ENCODE measurements at places on chromosomes 11 and 22.

DNA sequence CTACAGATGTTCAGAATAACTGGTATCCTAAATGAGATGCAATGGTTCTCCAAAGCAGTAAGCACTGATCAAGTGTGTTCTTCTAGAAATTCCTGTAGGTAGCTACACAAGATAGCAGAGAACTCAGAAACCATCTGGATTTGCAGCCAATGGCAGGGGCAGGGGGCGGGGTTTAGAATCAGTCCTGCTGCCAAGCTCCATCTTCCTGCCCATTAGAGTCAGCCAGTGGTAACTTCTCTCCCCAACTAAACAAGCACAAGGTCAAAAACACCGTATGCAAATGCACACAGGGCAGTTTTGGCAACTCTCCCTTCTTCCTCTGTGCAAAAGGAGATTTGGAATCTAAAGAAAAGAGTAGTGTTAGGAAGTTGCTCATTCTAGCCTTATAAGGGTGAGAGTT, 237.5 kb upstream of the CCDC90B start:
- H3K4me1 ChIP-seq, result no peaks in the 10 kb centered on the region
- H3K36me3 ChIP-seq, result no peaks in the 10 kb centered on the region
- H3K4me3 ChIP-seq, result no peak overlapping the region
- H3K27ac ChIP-seq, result no peak overlapping the region

DNA sequence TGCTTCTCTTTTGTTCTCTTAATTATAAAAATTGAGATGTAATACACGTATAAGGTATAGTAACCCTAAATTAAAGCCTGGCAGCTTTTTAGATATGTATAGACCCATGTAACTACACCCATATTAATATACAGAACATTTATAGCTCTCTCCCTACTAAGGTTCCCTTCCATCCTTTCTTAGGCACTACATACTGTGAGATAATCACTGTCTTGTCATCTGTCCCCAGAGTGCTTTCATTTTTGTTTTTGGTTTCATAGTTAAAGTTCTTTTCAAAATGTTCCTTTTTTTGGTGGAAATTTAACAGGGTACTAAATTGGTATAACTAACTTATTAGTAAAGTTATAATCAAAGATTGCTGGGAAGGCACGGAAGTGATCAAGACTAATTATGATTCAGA, 49.2 kb downstream of the MTMR3 start:
- no peak overlapping the region for H3K4me3 ChIP-seq
- H3K36me3 ChIP-seq, result no peaks in the 10 kb centered on the region
- no peak overlapping the region for H3K27ac ChIP-seq
- peaks cover 16% of the 10 kb centered on the region for H3K4me1 ChIP-seq

GRCh38 chr22:44928136-44928463, 81.7 kb downstream of the PHF21B start:
- H3K27ac ChIP-seq, result no peak overlapping the region
- DNase-seq, result no peak
- no peak overlapping the region for H3K4me3 ChIP-seq
- no peaks in the 10 kb centered on the region for H3K27me3 ChIP-seq
- peaks cover 31% of the 10 kb centered on the region for H3K4me1 ChIP-seq

GRCh38 chr22:24289741-24290163, 19.1 kb downstream of the SPECC1L start:
- DNase-seq, result no peak
- H3K27ac ChIP-seq, result peak overlapping the region; percentile 61
- H3K36me3 ChIP-seq, result no peaks in the 10 kb centered on the region
- peaks cover 67% of the 10 kb centered on the region for H3K4me1 ChIP-seq
- H3K4me3 ChIP-seq, result no peak overlapping the region

DNA sequence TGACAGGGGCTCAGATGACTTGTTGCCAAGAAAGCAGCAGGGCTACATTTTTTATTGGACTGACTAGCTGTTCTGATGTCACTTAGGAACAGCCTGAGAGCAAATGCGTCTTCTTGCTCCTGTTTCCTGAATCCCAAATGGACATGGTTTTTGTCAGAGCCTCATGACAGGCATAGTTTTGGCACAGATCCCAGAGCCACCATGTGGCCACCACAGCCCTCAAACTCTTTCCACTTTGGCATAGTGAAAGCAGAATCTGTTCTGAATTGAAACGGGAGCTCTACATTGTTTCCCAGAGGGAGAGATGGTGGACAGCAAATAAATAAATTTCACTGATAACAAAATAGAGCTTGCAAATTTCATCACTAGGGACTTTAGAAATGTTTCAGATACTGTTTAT, 222.2 kb downstream of the C11orf87 start:
- H3K36me3 ChIP-seq, result no peaks in the 10 kb centered on the region
- DNase-seq, result no peak
- H3K4me3 ChIP-seq, result no peak overlapping the region
- no peaks in the 10 kb centered on the region for H3K27me3 ChIP-seq
- no peaks in the 10 kb centered on the region for H3K4me1 ChIP-seq

- H3K4me1 ChIP-seq, result no peaks in the 10 kb centered on the region
These were observed 6.8 kb upstream of the INSC start for GRCh38 chr11:15107730-15108515.

DNA sequence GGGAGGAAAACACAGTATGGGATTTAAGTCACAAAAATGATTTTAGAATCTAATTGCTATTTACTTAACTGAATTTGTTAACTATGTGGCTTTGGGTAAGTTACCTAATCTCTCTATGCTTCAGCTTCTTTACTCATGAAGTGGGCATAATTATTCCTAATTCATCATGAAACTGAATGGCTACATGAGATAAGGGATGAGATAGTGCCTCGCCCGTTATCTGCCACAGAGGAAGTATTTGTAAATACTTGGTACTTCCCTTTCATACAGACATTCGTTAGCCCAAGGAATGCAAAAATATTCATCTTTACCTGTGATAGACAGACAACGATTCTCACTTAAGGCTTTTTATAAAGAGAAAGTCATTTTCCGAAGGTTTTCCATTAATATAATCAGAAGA, 221.2 kb upstream of the BLID start:
- peaks cover 2% of the 10 kb centered on the region for H3K4me1 ChIP-seq
- no peak overlapping the region for H3K4me3 ChIP-seq
- H3K36me3 ChIP-seq, result no peaks in the 10 kb centered on the region
- H3K27ac ChIP-seq, result no peak overlapping the region
- H3K27me3 ChIP-seq, result no peaks in the 10 kb centered on the region
- DNase-seq, result no peak
